Bone marrow (tissue), 2 donors: ENCODE measurements at places on chromosomes 1 and 21.

- DNase-seq: no peak
These were observed 355.1 kb upstream of the ZRANB2 start for GRCh38 chr1:71435951-71436350.

GRCh38 chr1:226887006-226887405 is 16.6 kb downstream of the PSEN2 start:
- DNase-seq: no peak

DNA sequence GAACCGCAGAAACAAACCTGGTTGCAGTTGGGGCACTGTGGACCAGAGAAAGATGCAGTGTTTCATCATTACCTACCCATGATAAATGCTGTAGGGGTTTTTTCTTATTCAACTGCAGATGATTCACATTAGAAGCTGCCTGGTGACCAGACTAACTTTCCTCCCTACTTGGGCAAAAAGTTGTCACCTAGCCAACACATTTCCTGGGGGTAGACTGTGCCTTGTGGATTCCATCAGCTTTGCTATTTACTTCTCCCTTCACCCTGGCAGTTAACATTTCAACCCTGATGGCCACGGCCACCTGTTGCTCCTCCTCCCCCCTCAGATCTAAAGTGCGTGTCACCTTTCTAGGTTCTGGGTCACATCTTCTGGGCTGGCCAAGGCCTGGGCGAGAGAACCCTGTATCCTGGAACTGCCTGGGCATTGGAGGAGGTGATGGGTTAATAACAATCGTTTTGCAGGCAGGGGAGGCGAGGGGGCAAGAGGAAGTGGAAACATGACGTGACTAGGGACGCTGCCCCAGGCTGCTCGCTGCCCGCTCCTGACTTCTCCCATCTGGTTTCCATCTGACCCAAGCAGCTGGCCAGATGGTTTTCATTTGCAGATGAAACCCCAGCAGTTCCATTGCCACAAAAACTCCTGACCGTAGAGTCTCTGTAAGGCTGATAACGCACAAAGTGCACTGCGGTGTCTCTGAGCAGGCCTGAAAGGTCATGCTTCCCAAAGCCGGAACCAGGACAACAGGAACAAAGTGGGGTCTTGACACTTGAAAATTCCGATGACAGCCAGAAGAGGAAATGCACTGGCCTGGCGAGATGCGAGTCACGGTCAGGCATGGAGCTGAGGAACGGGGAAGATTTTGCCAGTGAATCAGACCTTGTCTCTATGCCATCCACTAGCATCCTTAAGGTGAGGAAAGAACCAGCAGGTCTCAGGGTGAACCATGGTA is 36.6 kb downstream of the CAPZB start:
- no peak for DNase-seq

- no peak for DNase-seq
These were observed 226.9 kb upstream of the TMPRSS15 start for GRCh38 chr21:18630446-18630845.
